ENCODE measurements at places on chromosomes 1 and 21. TPM values are rescaled to one million over a fixed set of nuclear protein-coding genes. Genes with fewer than 3 reads are reported as not detected.
A peak's percentile ranks its signal among the peaks of the same experiment; 100 is the strongest.

DNA sequence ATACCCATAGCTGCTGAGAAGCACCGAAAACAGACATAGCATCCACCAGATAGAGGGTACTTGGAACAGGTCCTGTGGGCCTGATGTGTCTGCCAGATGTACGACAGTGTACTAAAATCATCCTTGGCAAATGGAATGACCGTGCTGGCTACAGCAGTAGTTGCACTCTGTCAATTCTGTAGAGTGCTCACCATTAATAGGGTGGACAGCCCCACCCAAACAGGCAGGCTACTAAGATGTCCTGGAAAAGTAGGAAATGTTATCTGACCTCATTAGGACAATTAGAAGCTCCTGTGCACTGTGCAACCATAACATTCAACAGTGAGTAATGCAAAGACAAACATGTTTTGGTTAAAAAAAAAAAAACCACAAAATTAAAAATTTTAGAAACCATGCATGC lies 106.2 kb downstream of the PTPN14 start:
- H3K4me3 ChIP-seq: no peak overlapping the region
- H3K36me3 ChIP-seq: no peaks in the 10 kb centered on the region
- no peak overlapping the region for H3K27ac ChIP-seq
- no peaks in the 10 kb centered on the region for H3K27me3 ChIP-seq

DNA sequence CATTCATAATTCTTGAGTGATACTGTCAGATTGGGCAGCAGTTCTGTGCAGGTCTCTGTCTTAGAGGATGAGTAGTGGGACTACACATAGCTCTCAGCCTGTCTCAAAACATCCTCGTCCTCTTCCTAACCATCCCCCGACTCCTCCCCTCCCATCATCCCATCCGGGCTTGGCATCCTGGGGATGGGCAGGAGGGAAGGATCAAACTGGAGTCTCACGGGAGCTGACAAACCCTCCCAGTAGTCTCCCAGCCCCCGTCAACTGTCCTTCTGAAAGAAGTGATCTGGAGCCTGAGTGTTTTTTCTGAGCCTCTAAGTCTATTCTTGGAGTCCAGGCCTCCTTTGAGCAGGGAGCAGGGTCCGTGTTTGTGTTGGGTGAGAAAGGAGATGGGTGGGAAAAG lies 102.0 kb downstream of the PAX7 start:
- H3K27ac ChIP-seq: no peak overlapping the region
- H3K36me3 ChIP-seq: no peaks in the 10 kb centered on the region
- no peaks in the 10 kb centered on the region for H3K4me1 ChIP-seq

DNA sequence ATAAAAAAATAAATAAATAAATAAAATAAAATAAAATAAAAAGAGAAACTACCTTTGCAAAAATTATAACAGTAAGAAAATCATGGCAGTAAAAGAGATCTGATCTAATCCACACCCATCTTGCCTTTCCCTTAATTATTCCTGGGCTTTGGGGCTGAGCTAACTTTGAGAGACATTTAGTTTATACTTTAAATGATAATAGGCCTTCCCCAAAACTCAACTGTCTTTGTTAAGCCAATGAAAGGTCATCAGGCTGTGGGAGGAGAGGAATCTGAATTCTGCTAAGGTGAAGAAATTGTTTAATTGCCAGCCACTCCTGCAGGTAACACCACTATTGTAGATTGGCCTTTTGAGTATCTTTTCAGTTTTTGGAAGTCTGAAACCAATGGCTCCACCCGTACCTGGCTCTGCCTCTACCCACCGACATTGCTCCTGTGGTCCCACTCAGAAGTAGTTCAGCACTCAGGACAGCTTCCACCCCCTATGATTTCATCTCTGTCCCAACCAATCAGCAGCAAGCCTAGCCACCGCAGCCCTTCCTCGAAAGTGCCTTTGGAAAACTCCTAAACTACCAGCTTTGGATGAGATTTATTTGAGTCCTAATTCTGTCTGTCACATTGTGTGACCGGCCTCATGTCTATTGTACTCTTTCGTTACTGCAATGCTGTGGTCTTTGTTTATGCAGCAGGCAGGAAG lies 23.0 kb upstream of the PNRC2 start:
- no peak overlapping the region for H3K27ac ChIP-seq
- DNase-seq: no peak
- H3K27me3 ChIP-seq: no peaks in the 10 kb centered on the region
- H3K36me3 ChIP-seq: no peaks in the 10 kb centered on the region
- no peaks in the 10 kb centered on the region for H3K4me1 ChIP-seq

DNA sequence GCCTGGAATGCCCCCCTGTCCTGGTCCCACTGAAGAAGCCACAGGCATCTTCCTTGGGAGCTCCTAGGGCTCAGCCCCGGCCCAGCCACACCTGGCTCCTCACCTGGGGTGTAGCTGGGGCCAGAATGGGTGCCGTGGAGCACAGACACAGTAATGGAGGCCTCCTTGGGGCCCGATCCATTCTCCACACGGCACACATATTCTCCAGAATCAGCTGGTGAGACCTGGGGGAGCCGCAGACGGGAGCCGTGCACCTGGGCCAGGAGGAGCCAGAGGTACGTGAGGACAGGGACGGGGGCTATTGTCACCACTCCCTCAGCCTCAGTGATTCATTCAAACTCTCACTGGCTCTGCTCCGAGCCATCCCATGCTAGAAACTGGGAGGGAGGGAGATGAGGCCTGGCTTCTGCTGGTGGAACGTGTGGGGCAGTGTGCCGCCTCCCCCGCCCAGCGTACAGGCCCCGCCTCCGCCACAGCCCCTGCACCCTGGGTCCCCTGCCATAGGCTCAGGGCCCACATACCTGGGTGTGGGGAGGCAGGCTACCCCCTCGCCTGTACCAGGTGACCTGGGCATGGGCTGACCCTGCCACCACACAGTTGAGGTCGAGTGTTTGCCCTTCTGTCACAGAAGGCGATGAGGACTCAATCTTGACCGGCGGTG lies 42.2 kb downstream of the LDLRAD2 start:
- H3K27ac ChIP-seq: no peak overlapping the region
- H3K4me1 ChIP-seq: no peaks in the 10 kb centered on the region
- no peak for DNase-seq
- H3K27me3 ChIP-seq: no peaks in the 10 kb centered on the region

DNA sequence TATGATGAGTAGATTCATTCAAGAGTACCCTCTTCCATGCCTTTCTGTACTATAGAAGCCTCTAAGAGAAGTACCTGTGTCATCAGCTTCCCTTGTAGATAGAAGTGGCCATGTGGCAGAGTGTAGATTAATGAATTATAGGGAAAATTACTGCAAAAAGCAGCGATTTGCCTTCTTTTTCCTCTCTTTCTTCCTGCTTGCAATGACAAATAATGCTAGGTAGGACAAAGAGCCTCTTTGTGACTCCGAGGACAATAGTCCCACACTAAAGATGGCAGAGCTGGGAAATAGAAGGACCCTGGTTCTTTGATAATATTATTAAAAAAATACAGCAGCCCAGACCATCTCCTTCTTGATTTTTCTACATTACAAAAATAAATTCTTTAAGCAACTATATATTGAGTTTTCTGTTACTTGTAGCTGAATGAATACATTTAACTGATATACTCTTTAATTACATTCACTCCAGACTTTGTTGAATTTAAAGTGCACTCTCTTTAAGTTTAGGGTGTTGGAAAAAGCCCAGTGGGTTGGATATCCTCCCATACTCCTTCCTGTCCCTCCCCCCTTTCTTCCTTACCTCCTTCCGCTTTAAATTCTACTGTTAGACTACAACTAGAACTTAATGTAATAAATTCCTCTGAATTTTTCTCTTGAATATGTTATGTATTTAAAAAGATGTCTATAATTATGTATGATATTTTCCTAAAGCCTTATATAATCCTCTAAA lies 198.2 kb upstream of the APP start:
- H3K27me3 ChIP-seq: no peaks in the 10 kb centered on the region
- no peak for DNase-seq
- H3K4me1 ChIP-seq: no peaks in the 10 kb centered on the region
- no peaks in the 10 kb centered on the region for H3K36me3 ChIP-seq
- H3K27ac ChIP-seq: no peak overlapping the region

DNA sequence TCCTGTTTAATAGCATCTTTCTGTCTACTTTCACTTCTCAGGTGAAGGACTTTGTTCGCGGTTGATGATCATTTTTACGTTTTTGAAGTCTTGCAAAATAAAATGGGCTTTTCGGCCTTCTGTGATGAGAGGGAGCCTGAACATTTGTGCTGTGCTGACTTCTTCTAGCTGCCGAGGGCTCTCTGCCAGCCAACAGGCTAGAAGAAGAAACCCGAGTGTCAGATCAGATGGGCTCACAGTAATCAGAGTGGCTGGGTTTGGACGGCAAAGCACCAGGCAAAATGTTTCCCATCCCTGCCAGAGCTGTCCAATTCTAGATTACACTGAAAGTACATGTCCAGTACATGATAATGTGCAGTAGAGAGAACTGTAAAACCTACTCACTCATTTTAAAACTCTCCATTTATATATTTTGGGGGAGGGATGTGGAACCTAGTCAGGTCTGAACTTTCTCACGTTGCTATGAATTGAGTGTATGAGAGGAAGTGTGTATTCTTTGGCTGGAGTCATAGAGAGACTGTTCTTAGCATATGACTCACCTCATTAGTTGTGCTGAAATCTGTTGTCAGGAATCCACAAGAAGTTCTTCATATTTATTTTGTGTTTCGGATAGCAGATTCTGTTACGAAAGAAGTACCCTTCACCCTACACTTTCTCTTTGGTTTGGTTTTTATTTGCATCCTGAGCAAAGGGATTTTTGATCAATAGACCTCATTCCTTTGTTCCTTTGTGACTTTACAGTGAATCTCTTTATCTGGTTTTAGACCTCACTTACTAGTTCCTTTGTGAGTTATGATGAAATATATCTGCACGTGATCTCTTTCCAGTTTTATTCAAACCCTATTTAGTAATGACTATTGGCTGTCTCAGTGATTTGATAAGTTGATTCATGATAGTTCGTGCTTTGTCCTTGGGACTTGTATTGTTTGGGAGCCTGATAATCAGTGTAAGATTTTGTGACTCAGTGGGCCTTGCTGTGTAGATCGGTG lies 4.8 kb downstream of the ATP1A1 start:
- peak; percentile 41 for DNase-seq
- H3K27me3 ChIP-seq: no peaks in the 10 kb centered on the region
- H3K4me1 ChIP-seq: peaks cover 38% of the 10 kb centered on the region
- H3K27ac ChIP-seq: peak overlapping the region; percentile 98
- peak overlapping the region; percentile 94 for H3K4me3 ChIP-seq
- H3K36me3 ChIP-seq: no peaks in the 10 kb centered on the region

- no peak overlapping the region for H3K4me3 ChIP-seq
- H3K36me3 ChIP-seq: no peaks in the 10 kb centered on the region
- DNase-seq: no peak
Observed at GRCh38 chr1:119159111-119159510, 18.7 kb upstream of the WARS2 start.

DNA sequence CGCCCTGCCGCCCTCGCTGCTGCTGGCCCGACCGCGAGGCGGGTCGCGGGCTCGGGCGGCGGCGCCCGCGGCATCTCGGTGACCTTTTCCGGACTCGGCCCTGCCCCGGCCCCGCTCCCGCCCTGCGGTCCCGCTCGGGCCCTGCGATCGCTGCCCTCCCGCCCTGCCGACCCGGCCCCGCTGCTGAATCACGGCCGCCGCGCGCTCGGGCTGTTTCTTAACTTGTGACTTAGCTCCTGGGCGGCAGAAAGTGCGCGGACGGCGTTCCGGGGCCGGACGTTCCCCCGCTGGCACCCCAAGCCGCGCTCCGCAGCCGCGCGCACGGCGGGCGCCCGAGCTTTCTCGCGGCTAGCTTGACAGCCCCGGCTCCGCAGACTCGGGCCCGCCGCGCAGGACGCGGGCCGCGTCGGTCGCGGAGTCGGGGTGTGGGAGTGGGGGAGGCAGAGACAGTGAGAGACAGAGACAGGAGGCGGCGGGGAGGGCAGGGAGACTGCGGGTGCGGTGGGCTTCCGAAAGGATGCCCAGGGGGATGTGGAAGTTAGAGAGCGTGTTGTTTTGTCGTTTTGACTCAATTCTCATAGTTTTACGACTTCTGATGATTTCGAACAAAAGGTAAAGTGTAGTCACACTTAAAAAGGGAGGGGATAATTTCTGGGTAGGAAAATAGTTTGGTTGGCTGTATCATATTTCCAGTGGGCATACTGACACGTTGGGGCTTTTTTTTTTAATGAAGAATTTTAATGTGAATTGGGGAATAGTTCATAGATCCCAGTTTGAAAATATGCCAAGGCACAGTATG lies 49.8 kb downstream of the PRDM2 start:
- no peaks in the 10 kb centered on the region for H3K36me3 ChIP-seq
- DNase-seq: no peak
- H3K27ac ChIP-seq: peak overlapping the region; percentile 83
- H3K4me3 ChIP-seq: peak overlapping the region; percentile 59
- H3K4me1 ChIP-seq: peaks cover 45% of the 10 kb centered on the region

HENMT1 gene
- total RNA-seq: 13.5 TPM

PUM1 gene
- 174 TPM for total RNA-seq

SLC9C2 gene
- total RNA-seq: not detected

SPRR5 gene
- not detected for total RNA-seq

NUF2 gene
- total RNA-seq: 2.1 TPM

SYT14 gene
- not detected for total RNA-seq

SPATA46 gene
- not detected for total RNA-seq

FAM78B gene
- total RNA-seq: not detected

CA14 gene
- total RNA-seq: not detected
